ENCODE measurements at places on chromosomes 3 and 15.

GRCh38 chr3:45176912-45177311 is 30.7 kb upstream of the CDCP1 start:
- DNase-seq: no peak

- DNase-seq: no peak
Measured at GRCh38 chr3:194254040-194254439, 97.1 kb downstream of the CPN2 start.

GRCh38 chr3:129023909-129024308 is 22.8 kb downstream of the EFCC1 start:
- DNase-seq: no peak

DNA sequence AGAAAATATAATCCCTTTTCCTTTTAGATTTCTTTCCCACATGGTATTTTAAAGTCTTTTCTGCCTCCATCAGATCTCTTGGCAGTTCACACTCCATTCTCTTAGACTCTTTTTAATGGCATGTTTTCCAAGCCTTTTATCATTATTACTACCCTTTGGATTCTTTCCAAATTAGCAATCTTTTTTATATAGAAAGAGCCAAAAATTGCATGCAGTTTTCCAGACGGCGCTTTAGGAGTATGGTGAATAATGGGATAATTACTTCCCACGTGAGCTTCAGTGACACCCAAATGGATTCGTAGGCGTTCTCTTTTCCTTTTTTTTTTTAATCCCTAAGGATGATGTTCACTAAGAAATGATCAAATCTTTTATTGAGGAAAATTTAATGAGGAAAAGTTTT is 354.8 kb upstream of the DNAJC19 start:
- DNase-seq: no peak

GRCh38 chr3:59873576-59874230 is 823.9 kb upstream of the CFAP20DC start:
- no peak for DNase-seq

GRCh38 chr15:68493629-68494028 is 61.7 kb upstream of the ITGA11 start:
- DNase-seq: no peak

All from neuronal stem cell (in vitro differentiated cells).